ENCODE measurements at places on chromosomes 6 and 20.
A peak's percentile ranks its signal among the peaks of the same experiment; 100 is the strongest.

- DNase-seq: peak; percentile 68
Measured at GRCh38 chr20:48025051-48025515, 239.8 kb upstream of the SULF2 start.

DNA sequence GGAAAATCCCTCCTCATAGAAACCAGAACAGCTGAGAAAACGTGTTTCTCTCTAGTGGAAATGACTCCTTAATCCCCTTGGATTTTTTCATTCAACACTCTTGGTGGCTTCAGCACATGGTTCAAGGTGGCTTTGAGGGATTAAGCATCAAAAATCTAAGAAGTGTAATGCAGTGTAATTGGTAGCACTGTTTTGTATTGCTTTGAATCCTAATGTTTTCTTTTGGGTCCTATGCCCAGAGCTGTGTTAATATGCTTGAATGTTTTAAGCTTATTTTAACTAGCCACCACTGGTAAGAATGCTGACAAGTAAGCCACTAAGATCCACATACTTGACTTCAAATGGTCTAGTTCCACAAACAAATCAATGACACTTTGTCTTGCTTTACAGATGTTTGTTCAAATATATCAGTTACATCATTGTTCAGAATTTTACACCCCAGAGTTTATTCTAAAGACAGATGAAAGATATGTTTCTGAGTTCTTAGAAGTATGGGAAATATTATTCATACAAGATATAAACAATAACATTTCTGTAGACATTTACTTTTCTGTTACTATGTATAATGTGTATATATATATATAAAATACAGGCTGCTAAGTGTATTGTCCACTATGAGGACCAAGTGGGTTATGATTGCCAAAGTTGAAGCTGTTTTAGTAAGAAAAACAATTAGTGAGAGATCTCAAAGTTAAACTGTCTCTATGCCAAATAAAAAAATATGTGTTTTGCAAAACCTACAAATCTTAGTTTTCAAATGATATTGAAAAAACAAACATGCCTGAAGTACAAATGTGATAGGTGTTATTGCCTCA lies 220.8 kb downstream of the OGFRL1 start:
- no peak for DNase-seq

DNA sequence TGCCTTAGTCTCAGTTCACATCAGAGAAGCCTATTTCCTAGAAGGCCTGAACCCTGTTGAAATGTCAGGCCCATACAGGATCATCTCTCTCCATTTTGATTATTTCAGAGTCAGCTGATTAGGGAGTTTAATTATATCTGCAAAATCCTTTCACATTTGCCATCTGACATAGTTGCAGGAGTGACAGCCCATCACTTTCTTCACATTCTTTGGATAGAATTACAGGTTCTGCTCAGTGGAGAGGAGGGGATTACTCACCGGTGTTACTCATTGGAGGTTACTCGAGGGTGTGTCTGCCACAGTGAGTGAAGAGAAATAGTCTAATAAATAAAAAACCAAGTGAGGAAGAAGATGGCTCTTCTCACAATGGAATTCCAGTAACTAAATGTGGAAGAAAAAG lies 216.8 kb downstream of the TMEM242 start:
- DNase-seq: peak; percentile 80

- DNase-seq: no peak
Measured at GRCh38 chr6:79239536-79240168, 5.2 kb upstream of the HMGN3 start.

GRCh38 chr6:52509281-52510212 lies 67.3 kb downstream of the TRAM2 start:
- peak; percentile 66 for DNase-seq

- no peak for DNase-seq
Measured at GRCh38 chr20:51122931-51123658, 100.2 kb upstream of the KCNG1 start.

DNA sequence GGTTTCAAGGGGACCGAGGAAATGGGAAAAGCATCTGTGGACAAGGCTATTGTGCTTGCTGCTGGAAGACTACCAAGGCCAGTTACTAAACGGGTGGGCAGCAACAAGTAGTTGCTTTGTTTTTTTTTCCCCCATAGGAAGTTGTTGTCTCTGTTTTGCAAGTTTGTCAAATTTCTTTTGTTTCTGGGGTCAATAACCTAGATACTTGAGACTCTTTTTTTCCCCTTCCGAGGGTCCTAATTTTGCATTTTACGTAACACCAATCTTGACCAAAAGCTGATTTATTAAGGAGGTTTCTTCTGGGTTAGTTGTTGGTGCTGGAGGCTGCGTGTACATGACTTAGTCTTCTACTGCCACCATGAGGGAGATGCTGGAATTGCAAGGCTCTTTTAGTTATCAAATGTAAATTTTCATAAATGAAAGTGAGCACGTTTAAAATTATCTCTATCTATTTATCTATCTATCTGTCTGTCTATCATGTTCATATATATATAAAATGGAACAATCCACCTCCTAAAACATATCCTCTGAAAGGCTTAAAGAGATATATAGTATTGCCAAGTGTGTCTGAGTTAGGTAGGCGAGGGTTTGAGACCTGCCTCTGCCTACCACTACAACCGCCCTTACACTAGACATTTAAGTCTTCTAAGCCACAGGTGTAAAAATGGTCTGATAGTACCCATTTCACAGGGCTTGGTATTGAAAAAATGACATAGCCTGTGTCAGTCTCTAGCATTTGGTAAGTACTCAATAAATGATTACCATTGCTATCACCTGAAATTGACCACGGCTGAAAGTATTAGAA lies 60.2 kb downstream of the GCLC start:
- peak; percentile 69 for DNase-seq

GRCh38 chr6:39361657-39362486 lies 39.4 kb upstream of the KCNK16 start:
- peak; percentile 26 for DNase-seq

DNA sequence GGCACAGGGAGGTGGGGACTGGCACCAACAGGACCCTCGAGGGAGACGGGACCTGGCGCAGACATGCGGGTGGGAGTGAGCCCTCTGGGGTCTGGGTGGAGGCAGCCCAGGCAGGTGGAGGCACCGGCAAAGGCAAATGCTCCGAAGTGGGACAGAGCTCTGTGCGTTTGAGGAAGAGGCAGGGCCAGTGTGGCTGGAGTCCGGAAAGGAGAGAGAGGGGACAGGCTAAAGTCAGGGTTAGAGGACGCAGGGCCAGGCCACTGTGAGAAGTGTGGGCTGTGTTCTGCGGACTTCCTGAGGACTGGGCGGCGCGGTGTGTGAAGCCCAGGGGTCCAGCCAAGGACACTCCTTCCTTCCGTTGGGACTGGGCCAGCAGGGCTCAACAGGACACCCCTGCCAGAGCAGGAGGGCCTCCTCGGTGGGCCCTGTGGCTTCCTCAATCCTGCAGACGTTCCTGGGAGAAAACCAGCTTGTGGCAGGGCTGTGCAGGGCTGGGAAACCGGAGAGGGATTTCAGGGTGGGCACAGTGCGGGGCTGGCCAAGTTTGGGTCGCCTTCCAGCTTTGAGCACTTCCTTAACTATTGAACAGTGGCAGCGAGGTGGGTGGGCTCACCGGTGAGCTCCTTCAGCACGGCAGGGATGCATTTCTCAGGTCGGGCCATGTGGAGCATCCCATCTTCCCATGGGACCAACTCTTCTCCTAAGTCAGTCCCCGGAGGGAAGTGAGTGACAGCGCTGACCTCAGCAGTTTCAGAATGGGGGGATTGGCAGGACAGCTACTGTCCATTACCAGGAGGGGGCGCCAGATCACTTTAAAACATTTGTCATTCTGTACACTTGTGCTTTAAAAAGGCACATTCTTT lies 22.5 kb downstream of the MOCS3 start:
- peak; percentile 31 for DNase-seq

DNA sequence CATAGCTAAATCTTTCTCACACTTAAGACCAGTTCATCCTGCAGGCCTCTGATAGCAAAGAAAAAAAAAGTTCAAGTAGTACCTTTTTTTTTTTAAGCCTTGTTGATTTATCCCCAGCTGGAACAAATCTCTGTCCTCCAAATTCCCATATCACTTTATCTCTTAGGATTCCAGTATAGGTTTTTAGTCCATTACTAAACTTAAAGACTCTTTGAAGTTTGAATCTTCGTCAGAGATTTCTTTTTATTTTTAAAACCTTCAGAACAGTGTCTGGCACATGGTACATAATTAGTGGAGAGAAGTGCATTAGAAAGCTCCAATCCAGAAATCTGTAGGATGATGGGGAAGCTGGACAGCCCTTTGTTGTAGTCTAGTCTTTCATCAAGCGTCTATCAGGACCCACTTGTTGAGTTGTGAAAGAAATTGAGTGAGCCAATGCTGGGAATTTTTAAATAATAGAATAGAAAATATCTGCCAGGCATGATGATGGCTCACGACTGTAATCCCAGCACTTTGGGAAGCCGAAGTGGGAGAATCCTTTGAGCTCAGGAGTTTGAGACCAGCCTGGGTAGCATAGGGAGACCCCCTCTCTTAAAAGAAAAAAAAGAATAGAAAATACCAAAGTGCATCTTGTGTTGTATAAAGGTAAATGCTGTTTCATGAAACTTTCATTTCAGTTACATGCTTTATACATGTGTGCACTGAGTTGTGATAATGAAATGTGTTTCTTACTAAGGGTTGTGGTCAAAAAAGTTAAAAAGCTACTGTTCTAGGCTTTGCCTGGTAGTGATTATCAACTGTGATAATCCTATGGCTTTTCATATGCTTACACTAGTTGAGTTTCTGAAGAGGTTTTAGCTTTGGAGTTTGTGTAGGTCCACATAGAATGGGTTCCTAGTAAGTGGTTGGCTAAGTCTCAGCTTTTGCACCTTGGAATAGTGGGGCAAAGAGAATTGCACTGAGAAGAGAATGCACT lies 3.2 kb downstream of the NFYA start:
- no peak for DNase-seq

DNA sequence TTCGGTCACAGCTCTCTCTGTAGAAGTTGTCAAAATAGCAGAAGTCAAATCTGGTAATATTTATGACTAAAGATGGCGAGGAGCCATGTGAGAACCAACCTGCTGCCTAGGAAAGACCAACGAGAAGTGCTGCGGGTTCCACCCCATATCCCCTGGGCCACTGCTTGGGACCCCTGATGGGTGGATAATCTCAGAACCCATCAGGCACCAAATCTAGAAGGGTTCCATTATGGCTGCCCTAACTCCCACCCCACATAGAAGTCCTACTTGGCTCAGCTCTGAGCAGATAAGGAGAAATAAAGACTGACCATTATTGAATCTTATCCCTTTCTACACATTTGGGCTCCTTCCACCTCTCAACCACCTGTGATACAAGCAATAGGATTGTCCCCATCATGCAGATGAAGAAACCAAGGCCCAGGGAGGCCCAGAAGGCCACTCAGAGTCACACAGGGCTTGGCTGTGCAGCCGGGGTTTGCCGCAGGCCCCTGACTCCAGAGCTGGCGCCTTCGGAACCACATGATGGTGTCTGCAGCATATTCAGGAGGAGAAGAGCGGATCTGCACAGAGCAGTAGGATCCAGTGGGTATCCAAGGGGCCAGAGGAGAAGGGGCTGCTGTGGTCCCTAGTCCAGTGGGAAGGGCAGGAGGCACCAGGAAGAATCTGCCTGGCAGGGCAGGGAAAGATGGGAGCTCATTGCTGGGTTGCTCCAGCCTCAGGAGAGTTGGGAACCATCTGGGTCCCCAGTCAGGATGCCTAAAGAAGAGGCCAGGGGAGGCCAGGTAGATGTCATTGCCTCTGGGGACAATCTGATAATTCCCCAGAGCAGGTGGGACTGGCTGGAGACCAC lies 9.6 kb upstream of the PCMTD2 start:
- DNase-seq: no peak

DNA sequence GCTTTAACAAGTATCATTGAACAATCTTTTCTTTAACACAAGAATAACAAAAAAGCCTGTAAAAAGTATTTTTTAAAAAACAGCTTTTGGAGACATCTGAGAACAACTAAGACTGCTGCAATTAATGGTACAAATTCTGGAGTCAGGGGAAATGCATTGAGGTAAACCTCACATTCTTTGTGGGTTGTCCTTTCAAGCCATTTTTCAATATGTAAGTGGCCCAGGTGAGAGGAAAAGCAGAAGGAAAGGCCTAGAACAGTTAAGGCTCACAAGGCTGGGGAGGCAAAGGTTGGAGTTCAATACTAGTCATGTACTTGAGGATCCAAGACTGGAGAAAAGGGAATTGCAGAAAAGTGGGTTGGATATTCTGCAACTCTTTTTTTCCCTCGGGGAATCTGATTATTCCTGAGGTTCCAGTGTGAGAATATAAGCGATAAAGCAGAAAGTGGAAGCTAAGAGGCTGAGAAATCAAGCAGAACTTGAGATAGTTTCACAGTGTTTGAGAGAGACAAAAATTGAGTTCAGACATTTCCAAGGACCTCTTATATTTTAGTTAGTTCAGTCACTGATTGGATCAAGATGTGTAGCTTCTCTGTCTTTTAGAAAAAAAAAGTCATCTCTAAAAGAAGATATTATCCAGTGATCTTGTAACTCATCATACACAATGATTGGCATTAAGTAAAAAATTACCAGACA lies 25.0 kb upstream of the TXLNB start:
- DNase-seq: no peak

GRCh38 chr20:50932016-50932485 lies 814 bp upstream of the ADNP start:
- no peak for DNase-seq

- DNase-seq: peak; percentile 94
Measured at GRCh38 chr20:4225745-4226144, 210.4 kb upstream of the RNF24 start.

DNA sequence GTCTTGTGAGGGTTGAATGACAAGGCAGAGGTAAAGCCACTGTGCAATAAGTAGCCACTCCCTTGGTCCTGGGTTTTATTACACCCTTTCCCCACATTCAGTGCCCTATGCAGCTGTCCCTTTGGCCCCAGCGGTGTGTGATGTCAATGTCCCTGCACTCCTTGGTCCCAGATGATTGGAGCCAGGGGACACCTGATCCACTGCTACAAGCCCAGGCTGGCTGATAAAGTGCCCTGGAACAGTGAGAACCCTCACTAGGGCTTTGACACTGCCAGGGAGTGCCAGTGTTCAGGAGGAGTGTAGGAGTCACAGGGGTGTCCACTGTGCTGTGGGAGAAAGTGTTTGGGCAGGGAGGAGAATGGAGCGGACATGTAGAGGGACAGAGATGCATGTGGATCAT lies 30.4 kb downstream of the GABRR1 start:
- no peak for DNase-seq

All from kidney glomerular epithelial cell (primary cell).